ENCODE measurements at places on chromosomes 11 and 22.

DNA sequence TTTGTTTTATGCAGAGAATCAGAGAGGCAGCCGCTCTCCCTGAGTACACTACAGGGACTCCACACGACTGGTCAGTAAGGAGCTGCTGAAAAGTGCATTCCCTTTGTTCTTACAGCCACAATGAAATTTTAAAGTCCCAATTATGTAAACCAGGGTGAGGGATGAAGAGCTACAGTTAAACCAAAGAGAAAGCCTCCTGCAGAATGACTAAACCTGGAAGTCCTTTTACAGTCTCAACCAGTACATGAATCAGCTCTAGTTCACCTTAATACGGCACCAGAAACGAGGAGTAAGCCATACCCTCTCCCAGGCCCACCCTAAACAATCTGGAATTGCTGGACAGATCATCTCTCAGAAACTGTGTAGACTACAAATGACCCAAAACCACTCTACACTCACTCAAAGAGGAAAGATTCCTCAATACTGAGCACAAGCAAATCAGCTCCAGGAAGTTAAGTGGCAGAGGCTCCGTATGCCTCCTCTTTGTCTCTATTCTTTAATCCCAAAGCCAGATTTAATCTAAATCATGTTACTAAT, 113.1 kb downstream of the RBFOX2 start:
- DNase-seq, result no peak

DNA sequence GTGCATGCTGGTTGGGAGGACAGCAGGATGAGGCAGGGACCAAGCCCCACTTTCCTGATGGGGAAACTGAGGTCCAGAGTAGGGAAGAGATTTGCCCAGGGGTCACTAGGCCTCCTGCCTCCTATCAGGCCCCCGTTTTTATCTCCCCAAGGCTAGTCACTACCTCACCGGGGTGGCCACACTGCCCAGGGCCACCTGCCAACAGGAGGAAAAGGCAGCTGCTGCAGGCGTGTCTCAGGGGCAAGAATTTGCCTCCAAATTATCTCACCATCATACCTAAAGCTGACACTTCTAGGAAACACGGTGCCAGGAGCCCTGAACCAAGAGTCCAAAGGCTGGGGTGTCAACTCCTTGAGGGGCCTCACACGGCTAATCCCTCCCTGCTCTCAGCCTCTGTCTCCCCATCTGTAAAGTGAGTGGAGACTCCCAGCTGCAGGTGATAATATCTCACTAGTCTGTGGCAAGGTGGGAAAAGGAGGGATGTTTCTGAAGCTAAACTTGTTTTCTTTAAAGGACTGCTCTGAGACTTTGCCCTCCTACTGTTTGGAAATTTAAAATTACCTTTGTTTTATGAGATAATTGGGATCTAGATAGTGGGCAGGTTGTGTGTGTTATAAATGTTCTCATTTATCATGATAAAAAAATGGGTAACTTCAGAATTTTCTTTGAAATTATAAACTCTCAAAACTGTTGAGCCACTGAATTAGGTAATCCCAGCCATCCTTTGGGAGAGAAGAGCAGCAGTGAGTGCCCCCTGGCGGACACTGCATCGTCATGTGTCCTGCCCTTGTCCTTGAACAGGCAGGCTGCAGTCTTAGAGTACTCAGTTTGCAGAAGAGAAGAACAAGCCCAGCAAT, 60.0 kb downstream of the MYO7A start:
- DNase-seq, result peak; percentile 62

DNA sequence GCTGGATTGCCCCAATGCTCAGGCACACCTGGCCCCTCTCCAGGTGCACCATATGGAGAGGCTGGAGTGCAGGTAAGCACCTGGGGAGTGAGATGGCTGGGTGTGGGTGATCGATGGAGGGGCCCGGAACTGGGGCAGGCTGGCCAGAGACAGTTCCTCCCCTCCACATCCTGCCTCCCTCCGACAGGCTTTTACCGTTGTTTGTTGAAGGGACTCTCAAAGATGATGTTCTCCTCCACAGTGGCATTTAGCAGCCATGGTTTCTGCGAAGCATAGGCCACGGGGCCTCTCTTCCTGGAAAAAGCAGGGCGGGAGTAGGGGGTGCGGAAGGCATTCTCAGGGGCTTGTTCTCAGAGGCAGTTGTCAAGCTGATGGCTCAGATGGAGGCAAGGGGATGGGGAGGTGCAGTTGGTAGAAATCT, 25.9 kb upstream of the KCNJ11 start:
- no peak for DNase-seq

DNA sequence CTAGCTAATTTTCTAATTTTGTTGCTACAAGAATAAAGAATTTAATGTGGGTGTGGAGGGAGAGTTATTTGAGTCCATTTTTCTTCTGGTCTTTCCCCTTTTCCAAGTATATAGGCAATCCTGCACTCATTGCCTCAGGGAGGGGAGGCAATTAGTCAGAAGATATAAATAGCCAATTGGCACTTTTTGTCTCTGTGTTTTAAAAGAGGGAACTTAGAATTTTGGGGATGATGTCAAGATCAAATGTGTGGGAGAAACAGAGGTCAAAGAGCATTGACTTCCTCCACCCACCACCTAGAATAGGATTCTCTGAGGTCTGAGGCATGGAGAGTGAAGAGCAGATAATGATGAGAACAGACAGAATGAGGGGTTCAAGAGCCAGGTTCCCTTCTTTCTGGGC, 120.3 kb upstream of the ZC3H12C start:
- no peak for DNase-seq

DNA sequence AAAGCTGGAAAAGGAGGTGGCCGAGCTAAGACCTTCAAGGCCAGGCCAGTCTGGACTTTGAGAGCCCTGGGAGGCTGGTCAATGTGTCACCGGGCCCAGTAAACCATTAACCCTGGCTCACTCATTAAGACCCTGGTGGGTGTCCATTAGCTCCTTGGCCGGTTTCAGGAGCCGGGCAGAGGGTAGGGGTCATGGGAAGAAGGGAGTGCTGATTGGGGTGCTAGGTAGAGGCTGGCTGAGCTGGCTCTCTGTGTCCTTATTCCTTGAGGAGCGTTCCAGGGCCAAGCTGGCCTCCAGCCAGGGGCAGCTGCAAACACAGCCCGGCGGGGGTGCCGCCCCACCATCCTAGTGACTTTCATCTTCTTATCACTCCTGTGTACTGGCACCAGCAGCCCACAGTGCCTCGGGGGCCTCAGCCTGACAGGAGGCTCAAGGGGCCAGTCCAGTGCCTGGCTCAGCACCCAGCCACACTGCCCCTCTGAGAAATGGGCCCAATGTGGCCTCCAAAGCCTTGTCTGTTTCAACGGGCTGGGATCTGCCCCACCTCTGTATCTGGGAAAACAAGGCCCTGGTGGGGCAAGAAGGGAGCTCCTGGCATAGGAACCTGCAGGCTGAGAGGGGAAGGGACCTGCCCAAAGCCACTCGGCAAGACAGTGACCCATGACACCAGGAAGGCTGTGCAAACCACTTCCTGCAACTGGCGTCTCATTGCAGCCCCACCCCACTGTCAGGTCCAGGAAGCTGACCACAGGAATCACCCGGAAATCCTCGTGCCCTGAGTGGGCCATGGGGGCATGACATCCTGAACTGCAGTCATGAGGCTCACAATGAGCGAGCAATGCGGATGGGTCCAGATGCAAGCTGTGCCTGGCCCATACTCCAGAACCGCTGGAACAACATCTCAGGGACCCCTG, 15.1 kb upstream of the RGL4 start:
- DNase-seq, result no peak

- peak; percentile 27 for DNase-seq
Measured at GRCh38 chr22:37309211-37310074, 27.1 kb downstream of the CYTH4 start.

- DNase-seq, result no peak
Measured at GRCh38 chr11:122069707-122070360, 46.2 kb downstream of the BLID start.

- no peak for DNase-seq
Measured at GRCh38 chr22:27614006-27614649, 187.4 kb downstream of the MN1 start.

DNA sequence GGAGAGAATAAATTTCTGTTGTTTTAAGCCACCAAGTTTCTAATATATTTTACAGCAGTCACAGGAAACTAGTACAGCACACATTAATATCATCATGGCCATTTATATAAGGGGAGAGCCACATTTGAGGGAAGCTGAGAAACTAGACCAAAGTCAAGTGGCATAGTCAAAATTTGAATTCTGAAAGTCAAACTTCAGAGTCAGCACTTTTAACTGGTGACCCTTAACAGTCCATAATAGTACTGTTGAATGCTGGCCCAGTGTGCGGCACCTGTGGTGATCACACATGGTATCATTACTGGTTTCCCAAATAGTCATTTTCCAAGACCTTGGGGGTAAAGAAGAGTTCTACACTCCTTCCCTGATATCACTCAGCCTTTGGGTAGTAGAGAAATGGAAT, 44.3 kb upstream of the PAX6 start:
- no peak for DNase-seq

- no peak for DNase-seq
Measured at GRCh38 chr22:48957987-48958321, 869.7 kb downstream of the BRD1 start.

DNA sequence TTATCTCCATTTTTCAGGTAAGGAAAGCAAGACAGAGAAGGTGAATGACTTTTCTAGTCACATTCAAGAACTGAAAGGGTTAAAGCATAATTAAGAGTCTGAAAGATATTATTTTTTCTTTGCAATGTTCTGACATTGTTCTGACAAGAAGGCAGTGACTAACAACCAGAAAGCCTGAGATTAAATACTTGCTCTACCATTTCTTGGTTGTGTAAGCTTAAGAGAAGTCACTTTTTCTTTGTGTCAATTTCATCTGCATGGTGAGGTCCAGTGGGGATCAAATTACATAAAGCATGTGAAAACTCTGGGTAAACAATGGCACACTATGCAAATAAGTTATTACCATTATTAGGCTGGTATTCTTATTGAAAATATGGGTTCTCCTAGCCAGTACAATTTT, 73.7 kb downstream of the PHF21A start:
- no peak for DNase-seq

DNA sequence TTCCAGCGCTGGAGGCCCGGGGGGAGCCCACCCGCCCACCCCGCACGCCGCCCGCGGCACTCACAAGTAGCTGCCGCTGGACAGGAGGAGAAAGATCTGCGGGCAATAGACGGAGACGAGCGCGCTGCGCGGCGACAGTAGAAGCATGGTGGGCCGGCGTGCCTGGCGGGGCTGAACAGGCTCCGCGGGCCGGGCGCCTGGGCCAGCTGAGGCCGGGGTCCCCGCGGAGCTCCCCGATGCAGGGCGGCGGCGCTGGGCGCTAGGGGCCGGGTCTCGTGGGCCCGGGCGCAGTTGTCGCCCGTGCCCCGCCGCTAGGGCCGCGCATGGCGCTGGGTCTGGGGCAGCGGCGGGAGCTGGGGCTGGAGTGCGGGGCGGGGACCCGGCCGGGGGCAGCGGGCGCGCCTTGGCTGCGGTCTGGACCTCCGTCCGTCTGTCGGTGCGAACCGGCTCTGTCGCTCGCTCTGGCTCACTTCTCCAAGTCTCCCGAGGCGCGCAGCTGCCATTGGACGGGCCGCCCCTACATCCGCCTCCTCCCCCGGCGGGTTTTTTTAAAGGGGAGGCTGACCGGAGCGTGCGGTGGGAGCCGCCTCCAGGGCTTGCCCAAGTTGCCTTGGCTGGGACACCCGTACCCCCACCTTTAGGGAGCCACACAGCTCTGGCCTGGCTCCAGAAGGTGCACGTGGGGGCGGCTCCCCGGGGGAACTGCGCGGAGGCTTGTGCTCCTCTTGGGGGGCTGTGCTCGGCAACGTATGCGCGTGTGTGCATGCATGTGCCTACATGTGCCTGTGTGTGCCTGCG, 4.7 kb downstream of the WNT7B start:
- DNase-seq, result no peak

DNA sequence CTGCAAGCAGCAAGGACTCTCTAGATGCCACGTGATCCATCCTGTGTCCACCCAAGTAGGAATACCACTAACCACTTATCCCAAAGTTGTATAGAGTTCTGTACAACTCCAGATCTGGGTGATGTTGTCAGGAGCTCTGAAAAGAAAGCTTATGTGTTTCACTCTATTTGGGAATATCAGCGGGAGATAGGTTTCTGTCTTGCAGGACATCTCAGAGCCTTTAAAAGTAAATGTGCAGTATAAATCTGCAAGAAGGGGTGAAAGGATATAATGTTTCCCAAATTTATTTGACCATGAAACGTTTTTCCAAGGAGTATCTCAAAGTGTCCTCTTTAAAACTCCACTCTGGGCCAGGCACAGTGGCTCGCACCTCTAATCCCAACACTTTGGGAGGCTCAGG, 13.9 kb downstream of the IRAG1 start:
- no peak for DNase-seq

GRCh38 chr11:92269021-92269420, 44.4 kb downstream of the FAT3 start:
- no peak for DNase-seq

DNA sequence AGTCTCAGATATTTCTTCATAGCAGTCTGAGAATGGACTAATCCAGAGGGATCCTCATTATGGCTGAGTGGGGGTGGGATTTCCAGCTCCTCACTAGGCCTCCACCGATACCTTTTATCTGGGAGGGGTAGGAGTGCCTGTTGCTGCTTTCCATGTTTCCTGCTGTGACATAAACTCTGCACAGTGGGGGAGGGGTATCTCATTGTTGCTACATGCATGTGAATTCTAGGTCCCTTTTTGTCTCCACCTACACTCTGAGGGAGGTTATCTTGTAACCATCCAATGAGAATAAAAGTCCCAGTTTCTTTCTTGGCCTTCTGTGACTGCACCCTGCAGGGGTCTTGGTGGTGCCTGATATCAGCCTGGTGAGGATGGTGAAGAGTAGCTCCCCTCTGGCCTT, 60.5 kb downstream of the ADAMTS15 start:
- DNase-seq, result no peak

DNA sequence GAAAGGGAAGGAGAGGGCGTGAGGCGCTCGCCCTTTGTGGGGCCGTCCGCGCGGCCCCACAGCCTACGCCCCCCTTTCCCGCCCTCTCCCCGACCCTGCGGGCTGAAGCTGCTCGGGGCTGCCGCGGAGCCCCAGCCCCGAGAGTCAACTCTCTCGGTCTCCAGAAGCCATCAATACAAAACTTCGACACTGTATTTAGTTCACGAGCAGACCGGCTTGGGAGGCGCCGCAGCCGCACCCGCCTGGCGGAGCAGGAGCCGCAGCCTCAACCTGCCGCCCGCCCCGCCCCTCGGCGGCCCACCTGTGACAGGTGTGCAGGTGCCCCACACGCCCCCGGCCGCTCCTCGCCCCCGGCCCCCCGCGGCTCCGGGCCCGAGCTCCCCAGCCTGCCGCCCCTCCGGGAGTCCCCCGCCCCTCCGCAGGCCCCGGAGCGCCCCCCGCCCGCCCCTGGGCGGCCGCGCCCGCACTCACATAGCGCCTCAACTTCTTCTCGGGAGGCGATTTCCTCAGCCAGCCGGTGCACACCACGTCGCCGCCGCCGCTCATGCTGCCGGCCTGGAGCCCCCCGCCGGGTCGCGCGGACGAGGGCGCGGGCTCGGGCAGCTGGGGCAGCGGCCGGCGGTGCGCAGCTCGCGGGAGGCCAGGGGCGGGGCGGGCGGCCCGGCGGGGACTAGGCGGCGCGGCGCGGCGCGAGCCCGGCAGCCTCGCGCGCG, at the start of gene GAB2:
Gene GAB2 (minus strand): TSS at position 646 of the 713 bp plus-strand sequence. CDS start 100 bp downstream, at position 546.
- peak; percentile 35 for DNase-seq
